ENCODE measurements at places on chromosomes 3 and 15.

GRCh38 chr3:30539772-30540171, 66.6 kb upstream of the TGFBR2 start:
- DNase-seq: no peak

DNA sequence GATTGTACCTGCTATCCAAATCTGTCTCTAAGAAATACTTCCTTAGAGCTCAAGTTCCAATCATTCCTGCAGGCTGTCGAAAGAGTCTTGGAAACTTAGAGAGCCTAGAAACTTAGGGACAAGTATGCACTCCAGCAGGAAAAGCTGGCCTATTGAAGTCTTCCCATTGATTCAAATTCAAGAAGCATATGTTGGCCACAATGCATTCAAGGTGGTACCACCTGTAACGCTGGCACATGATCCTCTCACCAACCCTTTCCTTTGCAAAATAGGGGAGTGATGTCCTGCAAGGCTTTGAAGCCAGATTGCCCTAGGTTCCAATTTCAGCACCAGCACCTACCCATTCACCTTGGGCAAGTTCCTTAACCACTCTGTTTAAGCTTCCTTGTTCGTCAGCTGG, 6.0 kb downstream of the ADAMTS9 start:
- no peak for DNase-seq

- no peak for DNase-seq
Observed at GRCh38 chr15:71651750-71652186, 158.6 kb upstream of the NR2E3 start.

GRCh38 chr3:95343228-95343627, 1280.4 kb downstream of the NSUN3 start:
- no peak for DNase-seq

DNA sequence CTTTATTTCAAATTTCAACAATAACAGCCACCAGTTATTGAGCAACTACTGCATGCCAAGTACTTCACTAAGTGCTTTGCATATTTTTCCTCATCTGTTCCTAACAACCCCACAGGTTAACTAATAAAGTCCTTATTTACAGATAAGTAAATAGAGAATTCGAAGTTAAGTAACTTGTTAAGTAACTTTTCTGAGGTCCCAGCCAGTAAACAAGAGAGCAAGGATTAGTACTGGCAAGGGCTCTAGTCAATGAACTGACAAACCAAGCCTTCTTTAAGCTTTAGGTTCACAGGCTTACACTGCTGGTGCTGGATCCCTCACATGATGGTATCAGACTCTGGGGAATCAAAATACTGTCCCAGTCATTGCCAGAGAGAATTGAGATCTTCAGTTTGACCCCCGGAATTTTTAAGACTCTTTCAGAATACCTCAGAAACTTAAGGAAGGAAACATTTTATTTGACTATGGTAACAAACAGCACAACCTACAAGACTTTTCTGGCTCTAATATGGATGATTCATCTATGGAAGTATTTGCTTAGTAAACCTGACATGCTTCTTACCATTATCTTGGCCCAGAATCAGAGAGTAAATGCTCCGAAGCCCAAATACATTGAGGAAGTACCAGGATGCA, 16.5 kb downstream of the EMC3 start:
- no peak for DNase-seq
